ENCODE measurements at places on chromosomes 16 and 17.

- DNase-seq = no peak
These were observed 131.5 kb upstream of the ANKFN1 start for GRCh38 chr17:56021681-56022190.

GRCh38 chr17:33968350-33969044 is 286.6 kb upstream of the CCL2 start:
- no peak for DNase-seq

DNA sequence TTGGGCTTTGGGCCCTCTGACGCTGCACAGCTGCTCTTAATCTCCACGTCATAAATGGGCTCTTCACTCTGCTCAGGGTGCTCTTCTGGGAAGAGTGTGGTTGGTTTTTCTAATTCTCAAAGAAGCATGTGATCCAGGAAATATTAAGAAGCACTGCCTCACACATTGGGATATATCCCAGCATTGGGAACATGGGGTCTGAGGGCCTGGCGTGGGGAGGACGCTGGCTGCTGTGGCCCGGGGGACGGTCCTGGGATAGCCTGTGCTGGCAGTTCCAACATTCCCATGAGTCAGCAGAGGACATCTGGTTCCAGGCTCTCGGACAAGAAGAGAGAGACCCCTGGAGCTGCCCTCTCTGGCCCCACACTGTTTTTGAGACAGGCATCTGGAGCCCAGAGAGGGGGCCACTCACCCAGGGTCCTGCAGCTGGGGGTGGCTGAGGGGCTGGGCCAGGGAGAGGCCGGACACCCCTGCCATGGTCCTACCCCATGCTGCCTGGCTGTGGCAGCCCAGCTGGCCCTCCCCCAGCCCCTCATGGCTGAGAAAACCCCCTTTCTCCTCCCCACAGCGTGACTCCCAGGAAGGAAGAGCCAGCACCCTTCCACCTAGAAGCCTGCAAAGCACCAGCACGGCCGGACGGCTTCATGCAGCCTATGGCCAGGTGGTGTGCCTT is 58.8 kb downstream of the NT5M start:
- peak; percentile 50 for DNase-seq

GRCh38 chr17:62688398-62689160 is 61.1 kb downstream of the MRC2 start:
- DNase-seq = no peak

- DNase-seq = no peak
These were observed 49.6 kb downstream of the RTN4RL1 start for GRCh38 chr17:1975573-1975972.

DNA sequence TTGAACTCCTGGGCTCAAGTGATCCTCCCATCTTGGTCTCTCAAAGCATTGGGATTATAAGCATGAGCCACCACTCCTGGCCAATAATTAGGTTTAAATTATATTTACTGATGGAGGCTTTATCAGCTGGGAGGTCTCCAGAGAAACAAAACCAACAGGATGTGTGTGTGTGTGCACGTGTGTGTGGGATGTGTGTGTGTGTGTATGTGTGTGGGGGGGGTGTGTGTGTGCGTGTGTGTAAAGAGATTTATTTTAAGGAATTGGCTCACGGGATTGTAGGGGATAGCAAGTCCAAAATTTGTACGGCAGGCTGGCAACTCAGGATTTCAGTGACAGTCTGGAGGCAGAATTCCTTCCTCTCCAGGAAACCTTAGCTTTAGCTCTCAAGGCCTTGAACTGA is 4.6 kb downstream of the MMP25 start:
- no peak for DNase-seq

Measured in left cardiac atrium (tissue), 4 donors.